ENCODE measurements at places on chromosomes 3 and 15.

DNA sequence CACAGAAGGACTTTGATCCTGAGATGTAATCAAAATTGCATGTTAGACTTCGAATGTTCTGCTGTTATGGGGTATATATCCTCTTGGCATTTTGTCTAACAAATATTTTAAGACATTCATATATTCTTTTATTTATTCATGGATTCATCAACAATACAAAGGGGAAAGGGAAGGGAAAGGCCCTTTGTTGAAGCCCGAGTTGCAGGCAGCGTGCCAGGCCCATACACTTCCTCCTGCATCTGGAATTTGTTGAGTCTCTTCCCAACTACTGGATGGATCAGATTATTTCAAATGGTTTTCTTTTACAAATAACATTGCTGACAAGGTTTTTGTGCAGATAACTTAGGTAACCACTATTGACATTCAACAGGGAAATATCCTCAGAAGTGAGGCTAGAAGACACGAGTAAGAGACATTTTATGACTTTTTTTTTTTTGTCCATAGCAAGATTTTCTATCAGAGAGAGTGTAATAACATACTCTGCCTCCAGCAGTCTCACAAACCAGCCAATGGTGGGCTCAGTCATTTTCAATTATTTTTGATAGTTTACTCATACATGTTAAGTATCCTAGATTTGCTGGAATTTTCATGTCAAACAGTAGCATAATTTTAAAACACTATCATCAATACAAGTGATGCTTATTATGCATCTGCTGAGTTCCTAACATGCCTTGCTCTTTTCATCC is 94.3 kb downstream of the RPL39L start:
- DNase-seq: no peak

GRCh38 chr3:172447611-172448579 is at the start of gene GHSR:
Gene GHSR (minus strand): TSS chr3:172448456. CDS start chr3:172448413, 43 bp downstream.
- DNase-seq: no peak

- DNase-seq: no peak
Measured at GRCh38 chr15:68298882-68299381, 21.4 kb downstream of the FEM1B start.

DNA sequence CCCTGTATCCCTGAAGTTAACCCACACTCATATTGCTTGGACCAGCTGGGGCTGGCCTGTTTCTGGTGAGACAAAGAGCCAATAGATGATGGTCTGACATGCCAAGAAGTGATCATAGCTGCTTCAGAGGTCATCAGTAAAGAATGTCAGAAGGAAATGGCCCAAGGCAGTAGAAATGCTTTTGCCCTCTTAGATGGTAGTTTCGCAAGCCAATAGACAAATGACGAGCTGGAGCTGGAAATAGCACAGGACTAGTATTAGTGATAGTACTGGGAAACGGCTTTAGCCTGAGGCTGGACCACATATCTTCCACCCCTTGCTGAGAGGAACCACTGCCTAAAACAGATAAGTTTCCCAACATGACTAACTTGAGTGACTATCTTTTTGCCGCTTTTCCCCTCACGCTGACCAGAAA is 176.1 kb upstream of the THBS1 start:
- DNase-seq: no peak
